ENCODE measurements at places on chromosomes 5 and 9. TPM values are rescaled to one million over a fixed set of nuclear protein-coding genes. Genes with fewer than 3 reads are reported as not detected.

SLC22A4 gene
- total RNA-seq, result 8.5 TPM

DNA sequence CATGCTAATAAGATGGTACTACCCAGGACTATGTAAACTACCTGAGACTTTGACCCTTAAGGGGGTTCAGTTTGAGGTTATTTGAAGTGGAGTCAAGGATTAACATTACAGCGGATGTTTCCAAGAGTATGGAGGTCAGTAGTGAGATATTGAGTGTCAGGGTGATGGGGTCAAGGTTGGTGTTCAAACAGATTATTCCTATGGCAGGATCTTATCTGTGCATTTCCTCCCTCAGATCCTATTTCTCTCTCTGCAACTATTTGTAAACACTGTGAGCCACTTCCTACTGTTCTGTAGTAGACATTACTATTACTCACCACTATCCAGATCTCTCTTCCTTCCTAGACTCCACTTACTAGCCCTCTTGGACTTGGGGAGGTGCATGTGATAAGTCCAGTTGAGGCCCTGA, 54.0 kb upstream of the STOM start:
- H3K4me1 ChIP-seq, result no peaks in the 10 kb centered on the region
- DNase-seq, result no peak
- no peaks in the 10 kb centered on the region for H3K27me3 ChIP-seq
- no peaks in the 10 kb centered on the region for H3K36me3 ChIP-seq
- no peak overlapping the region for H3K4me3 ChIP-seq
- no peak overlapping the region for H3K27ac ChIP-seq

DNA sequence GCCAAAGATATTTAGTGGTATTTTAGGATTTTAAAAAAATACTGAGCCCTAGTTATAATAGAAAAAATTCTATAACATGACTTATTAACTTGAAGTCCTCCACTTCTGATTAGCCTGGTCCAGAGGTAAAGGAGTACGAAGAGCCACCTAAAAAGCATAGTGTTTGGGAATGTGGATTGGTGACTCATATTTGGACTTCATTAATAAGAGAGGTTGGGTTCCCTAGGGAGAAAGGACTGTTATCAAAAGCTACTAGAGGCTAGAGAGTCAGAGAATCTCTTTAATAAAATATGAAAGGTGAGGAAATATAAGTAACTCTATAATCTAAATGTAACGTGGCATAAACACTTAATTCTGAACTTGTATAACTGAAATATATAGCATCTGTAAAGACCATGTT, 180.7 kb upstream of the TARS1 start:
- DNase-seq, result no peak
- H3K36me3 ChIP-seq, result no peaks in the 10 kb centered on the region
- H3K27me3 ChIP-seq, result no peaks in the 10 kb centered on the region
- H3K27ac ChIP-seq, result no peak overlapping the region
- H3K4me3 ChIP-seq, result no peak overlapping the region

NUTM2G gene
- total RNA-seq, result not detected

PPP1R26 gene
- total RNA-seq, result 22.8 TPM

NR2F1-AS1 gene
- total RNA-seq, result 11.1 TPM

- H3K4me1 ChIP-seq, result no peaks in the 10 kb centered on the region
- H3K4me3 ChIP-seq, result no peak overlapping the region
- no peak overlapping the region for H3K27ac ChIP-seq
- no peaks in the 10 kb centered on the region for H3K27me3 ChIP-seq
Observed at GRCh38 chr5:109567374-109568044, 122.2 kb upstream of the MAN2A1 start.

SHOC1 gene
- 0.15 TPM for total RNA-seq

OBP2B gene
- not detected for total RNA-seq
